ENCODE measurements at places on chromosomes 5 and 9.
A peak's percentile ranks its signal among the peaks of the same experiment; 100 is the strongest.

- DNase-seq = no peak
Measured at GRCh38 chr9:22657713-22658112, 211.1 kb downstream of the DMRTA1 start.

DNA sequence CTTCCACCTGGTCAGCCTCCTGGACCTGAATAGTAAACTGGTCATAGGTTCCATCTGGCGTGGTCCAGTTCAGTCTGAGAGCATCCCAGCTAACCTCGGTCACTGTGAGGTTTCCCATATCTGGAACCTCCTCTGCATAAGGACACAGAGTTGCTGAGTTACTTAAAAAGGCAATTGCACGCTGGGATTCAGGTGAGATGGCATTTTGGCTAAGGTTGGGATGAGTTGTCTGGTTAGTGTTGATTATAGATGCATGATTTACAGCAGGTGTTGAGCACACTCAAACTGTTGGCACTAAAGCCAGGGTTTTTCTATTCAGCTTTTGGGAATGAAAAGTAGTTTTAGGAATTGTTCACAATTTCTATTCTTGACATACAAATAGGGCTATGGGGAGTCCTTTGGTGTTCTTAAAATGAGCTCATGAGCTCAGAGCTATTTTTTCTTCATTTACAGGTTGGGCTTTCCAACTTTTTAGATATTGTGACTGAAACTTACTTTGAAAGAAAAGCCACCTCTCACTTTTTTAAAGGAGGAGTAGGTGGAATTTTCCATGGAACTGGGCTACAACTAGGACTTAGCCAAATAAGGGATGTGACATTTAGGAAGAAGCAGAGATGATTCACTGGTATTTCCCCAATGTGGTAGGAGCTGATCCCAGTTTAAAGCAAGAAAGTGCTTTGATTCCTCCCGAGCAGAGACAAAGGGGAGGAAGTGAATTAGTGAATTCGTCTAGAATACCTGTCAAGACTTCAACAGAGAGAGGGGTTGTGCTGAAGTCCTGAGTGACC, 54.7 kb downstream of the TNC start:
- no peak for DNase-seq

DNA sequence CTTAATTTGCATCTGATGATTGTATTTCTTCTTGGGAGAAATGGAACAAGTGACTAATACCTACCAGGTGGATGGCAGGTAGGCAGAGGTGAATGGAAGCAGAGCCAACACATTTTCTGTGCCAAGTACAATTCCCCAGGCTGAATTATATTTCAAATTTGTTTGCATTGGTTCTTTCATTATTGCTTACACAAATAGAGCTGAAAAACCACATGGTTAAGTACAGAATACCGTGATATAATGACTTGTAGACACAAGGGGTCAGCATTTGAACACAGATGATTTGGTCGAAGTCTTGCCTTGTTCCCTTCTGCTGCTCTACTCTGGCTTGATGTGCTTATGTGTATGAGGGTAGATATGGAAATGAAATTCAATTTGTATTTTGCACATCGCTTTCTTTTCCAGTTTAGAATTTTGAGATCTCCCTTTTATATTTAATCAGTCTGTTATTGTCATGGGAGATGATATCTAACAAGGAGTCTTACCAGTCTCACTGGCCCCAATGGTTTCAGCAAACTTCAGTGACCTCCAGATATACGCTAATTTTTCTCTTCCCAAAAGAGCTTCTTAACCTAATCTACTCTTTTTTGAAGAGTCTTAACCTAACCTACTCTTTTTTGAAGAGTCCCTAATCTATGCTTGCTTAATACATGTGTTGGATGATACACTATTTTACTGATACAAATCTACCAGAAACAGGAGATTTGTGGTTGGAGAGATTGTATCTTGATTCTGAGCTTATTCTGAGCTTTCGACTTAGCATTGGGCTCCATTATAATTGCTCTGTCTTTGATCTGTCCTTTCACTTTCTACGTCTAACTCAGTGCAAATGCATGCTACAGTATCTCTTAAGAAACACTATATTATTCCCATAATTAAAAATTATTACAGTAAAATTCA, 88.1 kb downstream of the PCSK1 start:
- peak; percentile 72 for DNase-seq

GRCh38 chr9:74117731-74118130, 379.4 kb upstream of the RORB start:
- no peak for DNase-seq

GRCh38 chr5:78727786-78728761, 79.5 kb upstream of the LHFPL2 start:
- DNase-seq = no peak

DNA sequence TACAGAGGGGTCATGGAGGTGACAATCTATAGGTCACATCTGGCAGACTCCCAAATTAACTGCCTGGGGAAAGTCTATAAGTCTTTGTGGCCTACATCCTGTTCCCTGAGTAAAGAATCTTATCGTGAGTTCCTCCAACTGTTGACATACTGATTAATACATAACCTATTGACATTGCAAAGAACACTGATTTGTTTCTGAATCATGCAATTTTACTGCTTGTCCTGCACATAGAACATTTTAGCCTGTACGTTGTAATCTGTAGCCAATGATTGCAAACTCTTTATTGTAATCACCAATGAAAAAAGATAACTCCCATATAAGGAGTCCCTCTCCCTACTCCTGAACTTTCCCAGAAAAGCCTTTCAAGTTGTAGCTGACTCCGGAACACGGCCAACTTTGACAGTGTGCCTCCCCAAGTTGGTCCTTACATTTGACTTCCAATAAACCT, 18.8 kb upstream of the OR2K2 start:
- no peak for DNase-seq

GRCh38 chr9:20941174-20941690, 90.2 kb downstream of the HACD4 start:
- peak; percentile 77 for DNase-seq

DNA sequence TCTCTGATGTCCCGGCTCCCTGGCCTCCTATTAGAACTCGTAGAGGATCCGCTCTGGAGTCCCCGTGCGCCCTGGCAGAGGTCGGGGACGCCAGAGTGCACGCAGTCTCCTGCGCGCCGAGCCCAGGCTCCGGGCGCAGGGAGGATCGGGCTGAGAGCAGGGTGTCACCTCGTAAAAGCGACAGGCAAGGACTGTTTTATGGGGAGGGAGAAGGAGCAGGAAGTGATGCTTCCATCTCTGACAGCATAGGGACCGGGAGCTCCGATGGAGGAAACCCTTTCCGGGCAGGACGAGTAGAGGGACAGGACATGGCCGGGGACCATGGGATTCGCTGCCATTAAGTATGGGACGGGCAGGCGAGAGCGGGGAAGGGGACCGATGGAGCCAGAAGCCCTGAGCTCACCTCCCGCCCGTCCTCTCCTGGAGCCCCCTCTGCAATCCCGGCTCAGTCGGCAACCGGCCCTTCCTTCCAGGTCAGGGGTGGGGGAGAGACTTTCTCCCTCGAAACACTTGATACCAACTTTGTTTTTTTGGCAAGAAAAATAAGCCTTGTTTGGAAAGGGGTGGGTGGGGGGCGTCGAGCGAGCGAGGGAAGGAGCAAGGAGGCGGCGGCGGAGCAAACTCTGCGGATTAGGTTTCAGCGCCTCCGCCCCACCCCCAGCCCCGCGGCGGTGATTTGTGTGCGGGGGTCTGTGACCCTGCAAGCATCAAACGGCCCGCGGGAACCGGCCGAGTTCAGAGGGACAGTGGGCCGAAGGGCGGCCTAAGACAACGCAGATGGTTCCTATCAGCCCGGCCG, 12.6 kb downstream of the LMX1B start:
- DNase-seq = no peak

- no peak for DNase-seq
Measured at GRCh38 chr5:16669776-16670175, 53.0 kb upstream of the RETREG1 start.

DNA sequence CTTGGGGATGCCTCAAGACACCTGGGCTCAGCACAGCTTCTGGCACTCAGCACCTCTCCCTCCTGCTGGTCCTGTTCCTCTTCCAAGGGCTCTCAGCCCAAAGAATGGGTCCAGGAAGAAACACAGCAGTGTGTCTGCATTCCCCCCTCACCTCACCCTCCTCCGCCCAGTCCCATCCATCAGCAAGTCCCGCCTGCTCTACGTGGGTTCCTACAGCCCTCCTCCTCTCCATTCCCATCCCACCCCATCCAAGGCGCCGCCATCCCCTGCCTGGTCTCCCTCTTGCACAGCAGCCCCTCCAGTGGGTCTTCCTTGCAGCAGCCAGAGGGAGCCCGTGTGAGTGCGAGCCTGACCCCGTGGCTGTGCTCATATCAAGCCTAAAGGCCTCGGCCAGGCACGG, 52.3 kb upstream of the RPL26L1 start:
- no peak for DNase-seq

- no peak for DNase-seq
Measured at GRCh38 chr9:119009249-119009648, 360.0 kb downstream of the BRINP1 start.

- DNase-seq = no peak
Measured at GRCh38 chr9:78694974-78695373, 398.0 kb downstream of the PSAT1 start.

- DNase-seq = no peak
Measured at GRCh38 chr5:118551716-118552115, 436.6 kb downstream of the DTWD2 start.

- no peak for DNase-seq
Measured at GRCh38 chr9:12463641-12464040, 229.5 kb upstream of the TYRP1 start.

GRCh38 chr5:142145106-142145900, 36.7 kb downstream of the NDFIP1 start:
- peak; percentile 72 for DNase-seq

DNA sequence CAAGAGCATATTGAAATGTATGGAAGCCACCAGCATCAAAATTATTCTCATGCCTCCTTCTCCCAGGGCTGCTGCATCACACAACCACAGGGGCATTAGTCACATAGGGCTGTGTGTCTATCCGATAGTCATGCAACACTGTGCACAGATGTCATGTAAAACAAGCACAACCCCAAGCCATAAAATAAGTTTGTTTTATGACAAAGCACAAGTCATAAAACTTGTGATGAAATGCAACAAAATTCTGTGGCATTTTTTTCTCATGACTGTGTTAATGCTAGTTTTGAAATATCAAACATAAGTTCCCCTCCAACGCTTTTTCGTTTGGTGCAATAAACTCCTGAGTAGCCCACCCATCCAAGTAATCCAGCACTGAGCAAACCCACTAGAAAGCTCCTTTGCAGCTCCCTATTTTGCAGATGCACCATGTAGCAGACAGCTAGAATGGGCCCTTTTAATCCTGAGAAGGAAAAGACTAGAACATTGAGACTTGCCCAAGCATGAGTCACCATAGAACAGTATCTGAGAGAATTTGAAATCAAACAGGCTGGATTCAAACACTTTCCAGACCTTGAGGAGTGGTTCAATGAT, 93.3 kb upstream of the ZNF366 start:
- no peak for DNase-seq

GRCh38 chr5:12920527-12920926, 1016.3 kb upstream of the CTNND2 start:
- DNase-seq = no peak

- no peak for DNase-seq
Measured at GRCh38 chr9:89531766-89532165, 33.9 kb upstream of the SEMA4D start.

GRCh38 chr9:2362150-2362549, 259.4 kb upstream of the VLDLR start:
- no peak for DNase-seq

- DNase-seq = no peak
Measured at GRCh38 chr5:93421468-93421867, 159.6 kb downstream of the NR2F1-AS1 start.

DNA sequence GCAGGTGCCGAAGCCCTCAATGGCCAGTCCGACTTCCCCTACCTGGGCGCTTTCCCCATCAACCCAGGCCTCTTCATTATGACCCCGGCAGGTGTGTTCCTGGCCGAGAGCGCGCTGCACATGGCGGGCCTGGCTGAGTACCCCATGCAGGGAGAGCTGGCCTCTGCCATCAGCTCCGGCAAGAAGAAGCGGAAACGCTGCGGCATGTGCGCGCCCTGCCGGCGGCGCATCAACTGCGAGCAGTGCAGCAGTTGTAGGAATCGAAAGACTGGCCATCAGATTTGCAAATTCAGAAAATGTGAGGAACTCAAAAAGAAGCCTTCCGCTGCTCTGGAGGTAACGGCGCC, 32.9 kb downstream of the CXXC5 start:
- DNase-seq = no peak

- no peak for DNase-seq
Measured at GRCh38 chr5:158747816-158748432, 351.8 kb downstream of the EBF1 start.

DNA sequence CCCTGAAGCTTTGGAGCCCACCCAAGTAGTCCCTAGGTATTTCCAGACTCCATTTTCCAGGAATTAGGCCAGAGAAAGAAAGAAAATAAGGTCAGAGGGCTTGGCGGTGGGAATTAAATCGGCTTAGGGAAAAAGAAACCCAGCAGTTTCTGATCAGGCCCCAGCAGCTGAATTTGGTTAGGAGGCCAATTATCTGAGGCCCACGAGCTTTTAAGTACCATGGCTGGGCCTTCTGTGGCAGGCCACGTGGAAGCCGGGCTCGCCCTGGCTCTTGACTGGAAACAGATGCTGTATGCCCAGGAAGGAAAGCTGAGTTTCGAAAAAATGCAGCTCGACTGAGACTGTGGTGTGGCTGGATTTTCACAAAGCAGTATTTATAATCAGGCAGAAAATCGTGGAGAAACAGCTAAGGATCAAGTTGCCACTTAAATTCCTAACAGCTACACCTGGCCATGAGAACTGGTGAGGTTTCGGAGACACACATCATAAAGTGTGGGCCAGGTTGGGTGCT, 75.1 kb upstream of the PANK3 start:
- no peak for DNase-seq

DNA sequence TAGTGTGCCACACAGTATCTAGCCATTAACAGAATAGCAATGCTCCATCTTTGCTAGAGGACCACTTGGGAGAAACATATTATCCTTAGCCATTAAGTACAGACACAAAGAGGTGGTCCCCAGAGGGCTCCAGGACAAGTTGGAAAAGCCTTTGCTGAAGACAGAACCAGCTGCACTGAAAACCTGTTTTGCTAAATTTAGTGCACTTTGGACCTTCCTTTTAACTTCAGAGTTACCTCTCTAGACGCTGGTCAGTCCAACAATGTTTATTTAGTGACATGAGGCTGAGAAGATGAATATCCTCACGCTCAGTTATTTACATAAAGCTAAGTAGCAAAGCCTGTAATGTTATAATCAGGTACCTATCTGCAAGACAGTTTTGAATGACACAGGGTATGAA, 265.0 kb upstream of the ZNF608 start:
- no peak for DNase-seq

- no peak for DNase-seq
Measured at GRCh38 chr5:143004361-143005145, 234.4 kb downstream of the ARHGAP26 start.

GRCh38 chr5:150320044-150320613, 17.4 kb upstream of the ARSI start:
- DNase-seq = no peak

GRCh38 chr5:133524666-133525065, 87.7 kb downstream of the FSTL4 start:
- no peak for DNase-seq

DNA sequence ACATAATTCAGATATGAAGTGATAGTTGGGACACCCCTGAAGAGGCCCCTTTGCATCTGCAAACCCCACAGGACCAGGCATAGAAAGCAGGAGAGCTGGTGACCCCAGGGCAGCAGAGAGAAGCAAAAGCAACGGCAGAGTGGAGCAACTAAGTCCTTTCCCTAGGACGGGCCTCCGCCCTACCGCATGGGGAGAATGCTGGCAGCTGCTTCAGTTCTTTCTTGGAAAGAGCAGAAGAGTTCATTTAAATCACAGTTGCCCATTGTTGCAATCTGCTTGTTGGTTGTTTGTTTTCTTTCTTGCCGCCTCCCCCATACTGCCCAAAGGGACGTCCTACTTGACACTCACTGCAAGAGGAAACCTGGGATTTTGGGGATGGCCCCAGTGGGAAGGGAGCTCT, 126.2 kb downstream of the ADAMTS16 start:
- DNase-seq = no peak
